ENCODE measurements at places on chromosomes 12 and 14. TPM values are rescaled to one million over a fixed set of nuclear protein-coding genes. Genes with fewer than 3 reads are reported as not detected.
A peak's percentile ranks its signal among the peaks of the same experiment; 100 is the strongest.

DNA sequence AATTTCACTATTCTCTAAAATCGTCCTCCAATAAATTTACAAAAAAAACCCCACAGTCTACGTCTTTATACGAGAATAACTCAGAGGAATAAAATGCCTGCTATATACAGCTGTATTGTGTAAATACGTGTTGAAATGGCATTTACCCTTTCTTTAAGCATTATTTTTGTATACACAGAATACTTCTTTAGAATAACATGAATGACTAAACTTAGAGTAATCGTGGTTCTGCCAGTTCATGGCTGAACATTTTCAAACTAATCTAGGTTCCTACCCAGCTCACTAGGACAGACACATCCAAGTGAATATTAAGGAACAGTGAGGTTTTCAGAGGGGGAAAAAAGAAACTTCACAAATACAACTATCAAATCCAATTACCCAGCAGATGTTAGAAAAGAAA is 24.6 kb downstream of the DICER1 start:
- DNase-seq = no peak
- peaks cover 43% of the 10 kb centered on the region for H3K36me3 ChIP-seq
- H3K4me3 ChIP-seq = no peak overlapping the region
- H3K27me3 ChIP-seq = no peaks in the 10 kb centered on the region
- H3K27ac ChIP-seq = no peak overlapping the region

- no peak overlapping the region for H3K4me3 ChIP-seq
- no peaks in the 10 kb centered on the region for H3K27me3 ChIP-seq
- H3K36me3 ChIP-seq = peaks cover 4% of the 10 kb centered on the region
- H3K27ac ChIP-seq = no peak overlapping the region
- peak; percentile 86 for DNase-seq
Observed at GRCh38 chr14:77053046-77053841, 24.7 kb upstream of the IRF2BPL start.

GRCh38 chr12:105931762-105932570 is 206.8 kb downstream of the NUAK1 start:
- no peaks in the 10 kb centered on the region for H3K4me1 ChIP-seq
- DNase-seq = no peak
- H3K4me3 ChIP-seq = no peak overlapping the region

GRCh38 chr12:2756756-2757155 is 38.0 kb upstream of the FKBP4 start:
- peaks cover 24% of the 10 kb centered on the region for H3K27me3 ChIP-seq
- no peaks in the 10 kb centered on the region for H3K4me1 ChIP-seq
- H3K27ac ChIP-seq = no peak overlapping the region
- no peak for DNase-seq
- no peak overlapping the region for H3K4me3 ChIP-seq
- H3K36me3 ChIP-seq = no peaks in the 10 kb centered on the region

- no peak for DNase-seq
- H3K4me1 ChIP-seq = peaks cover 42% of the 10 kb centered on the region
- no peak overlapping the region for H3K27ac ChIP-seq
Observed at GRCh38 chr12:68375756-68376695, 43.9 kb upstream of the MDM1 start.

GRCh38 chr12:49347311-49348193 is 864 bp downstream of the DNAJC22 start:
- H3K4me1 ChIP-seq = peaks cover 41% of the 10 kb centered on the region
- no peak overlapping the region for H3K27ac ChIP-seq
- H3K36me3 ChIP-seq = no peaks in the 10 kb centered on the region
- peaks cover 58% of the 10 kb centered on the region for H3K27me3 ChIP-seq

DNA sequence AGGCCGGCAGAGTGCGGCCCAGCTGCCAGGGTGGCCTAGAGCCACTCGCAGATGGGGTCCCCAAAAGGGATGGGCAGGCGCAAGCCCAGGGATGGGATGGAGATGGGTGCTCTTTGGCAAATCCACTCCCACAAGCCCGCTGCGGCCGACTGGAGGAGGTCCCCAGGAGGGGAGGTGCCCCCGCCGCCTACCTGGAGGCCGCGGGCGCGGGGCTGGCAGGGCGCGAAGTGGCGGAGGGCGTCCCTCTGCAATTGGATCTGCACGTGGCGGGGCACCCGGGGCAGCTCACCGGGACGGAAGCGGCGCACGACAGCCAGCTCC is 730 bp downstream of the PPP1R3E start:
- peak overlapping the region; percentile 92 for H3K27ac ChIP-seq
- peak overlapping the region; percentile 90 for H3K4me3 ChIP-seq
- H3K4me1 ChIP-seq = peaks cover 12% of the 10 kb centered on the region
- no peak for DNase-seq

- peaks cover 17% of the 10 kb centered on the region for H3K27me3 ChIP-seq
- no peaks in the 10 kb centered on the region for H3K4me1 ChIP-seq
- H3K4me3 ChIP-seq = no peak overlapping the region
- H3K27ac ChIP-seq = no peak overlapping the region
- no peaks in the 10 kb centered on the region for H3K36me3 ChIP-seq
Observed at GRCh38 chr12:28974883-28975282, 174.2 kb upstream of the FAR2 start.

GRCh38 chr12:40000884-40001283 is 105.0 kb downstream of the SLC2A13 start:
- H3K36me3 ChIP-seq = peaks cover 22% of the 10 kb centered on the region
- no peak overlapping the region for H3K4me3 ChIP-seq
- no peaks in the 10 kb centered on the region for H3K4me1 ChIP-seq
- no peaks in the 10 kb centered on the region for H3K27me3 ChIP-seq
- H3K27ac ChIP-seq = no peak overlapping the region

- no peak overlapping the region for H3K27ac ChIP-seq
- H3K36me3 ChIP-seq = peaks cover 25% of the 10 kb centered on the region
- H3K27me3 ChIP-seq = no peaks in the 10 kb centered on the region
- peaks cover 7% of the 10 kb centered on the region for H3K4me1 ChIP-seq
Observed at GRCh38 chr12:108801736-108802100, 55.7 kb downstream of the SSH1 start.

DNA sequence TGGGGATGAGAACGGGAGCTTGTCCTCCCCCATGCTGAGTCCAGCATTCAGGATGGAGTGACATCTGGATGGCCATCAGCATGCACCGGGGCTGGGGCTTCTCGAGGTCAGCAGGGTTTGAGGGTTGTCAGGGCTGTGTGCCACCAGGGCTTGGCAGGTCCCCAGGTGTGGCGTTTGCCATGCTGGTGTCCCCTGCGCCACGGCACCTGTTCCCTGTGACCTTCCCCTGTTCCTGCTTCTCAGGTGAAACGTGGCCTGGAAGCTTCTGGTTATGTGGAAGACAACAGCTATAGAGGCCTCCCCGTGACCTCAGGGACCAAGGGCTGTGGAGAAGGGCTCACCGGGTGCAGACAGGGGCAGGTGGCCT is 152.4 kb downstream of the KIF26A start:
- DNase-seq = no peak
- no peaks in the 10 kb centered on the region for H3K36me3 ChIP-seq
- no peaks in the 10 kb centered on the region for H3K4me1 ChIP-seq
- no peak overlapping the region for H3K4me3 ChIP-seq
- no peaks in the 10 kb centered on the region for H3K27me3 ChIP-seq
- no peak overlapping the region for H3K27ac ChIP-seq

GRCh38 chr12:46941981-46942380 is 116.2 kb upstream of the SLC38A4 start:
- peaks cover 3% of the 10 kb centered on the region for H3K27me3 ChIP-seq
- no peaks in the 10 kb centered on the region for H3K4me1 ChIP-seq
- no peak overlapping the region for H3K27ac ChIP-seq
- no peak for DNase-seq
- H3K36me3 ChIP-seq = no peaks in the 10 kb centered on the region

DNA sequence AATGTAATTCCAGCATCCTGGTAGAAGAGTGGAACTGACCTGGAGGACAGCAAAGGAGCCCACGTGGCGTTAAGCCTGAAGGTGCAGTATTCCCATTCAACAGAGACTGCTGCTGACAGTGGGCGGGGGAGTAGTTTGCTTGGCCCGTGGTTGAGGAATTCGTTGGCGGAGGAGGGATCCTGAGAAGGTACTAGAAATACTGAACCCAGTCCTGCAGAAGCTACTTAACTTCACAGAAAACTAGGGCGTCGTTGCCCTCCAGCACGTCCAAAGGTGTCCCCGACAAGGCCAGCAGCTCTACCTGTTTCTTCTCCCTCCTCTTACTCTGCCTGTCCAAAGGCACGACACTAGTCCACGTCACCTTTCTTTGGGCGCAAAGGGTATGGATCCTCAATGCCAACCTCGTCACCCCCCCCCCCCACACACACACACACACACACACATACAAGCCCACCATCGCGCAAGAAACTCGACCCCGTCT is 303 bp downstream of the PUS7L start:
- peak; percentile 42 for DNase-seq
- H3K36me3 ChIP-seq = peaks cover 39% of the 10 kb centered on the region
- H3K4me1 ChIP-seq = peaks cover 59% of the 10 kb centered on the region
- H3K27me3 ChIP-seq = no peaks in the 10 kb centered on the region

GRCh38 chr14:22512106-22512814 is 76.8 kb downstream of the DAD1 start:
- peak overlapping the region; percentile 84 for H3K4me3 ChIP-seq
- H3K27me3 ChIP-seq = no peaks in the 10 kb centered on the region
- peaks cover 94% of the 10 kb centered on the region for H3K36me3 ChIP-seq
- DNase-seq = peak; percentile 5

GRCh38 chr12:116302166-116303058 is 24.9 kb upstream of the MED13L start:
- DNase-seq = no peak
- H3K27ac ChIP-seq = no peak overlapping the region
- H3K4me1 ChIP-seq = no peaks in the 10 kb centered on the region
- H3K4me3 ChIP-seq = no peak overlapping the region

- peak overlapping the region; percentile 33 for H3K27ac ChIP-seq
- H3K4me3 ChIP-seq = no peak overlapping the region
- H3K4me1 ChIP-seq = peaks cover 32% of the 10 kb centered on the region
- H3K36me3 ChIP-seq = no peaks in the 10 kb centered on the region
- DNase-seq = no peak
Observed at GRCh38 chr14:69606258-69607184, 4.9 kb upstream of the SUSD6 start.

GRCh38 chr12:45880533-45880932 is 109.8 kb downstream of the SCAF11 start:
- no peak for DNase-seq
- peaks cover 27% of the 10 kb centered on the region for H3K4me1 ChIP-seq
- no peaks in the 10 kb centered on the region for H3K27me3 ChIP-seq
- no peak overlapping the region for H3K27ac ChIP-seq
- no peak overlapping the region for H3K4me3 ChIP-seq

DNA sequence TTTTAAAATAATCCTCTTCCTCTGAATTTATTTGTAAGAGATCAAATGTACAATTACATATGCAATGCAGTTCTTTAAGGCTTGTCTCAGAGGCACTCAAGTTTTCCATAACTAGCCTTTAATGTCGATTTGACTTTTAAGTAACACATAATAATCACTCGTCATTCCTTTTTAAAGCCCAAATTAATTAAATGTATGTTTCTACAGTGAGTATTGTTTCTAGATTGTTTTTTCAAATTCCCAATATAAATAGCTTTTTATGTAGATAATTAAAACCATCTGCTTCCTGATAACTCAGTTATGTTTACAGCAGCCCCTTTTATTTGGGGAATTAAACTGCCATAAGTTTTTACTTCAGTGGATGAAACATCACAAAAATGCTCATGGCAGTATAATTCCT is 185.1 kb downstream of the ETNK1 start:
- DNase-seq = no peak
- no peaks in the 10 kb centered on the region for H3K36me3 ChIP-seq
- H3K4me3 ChIP-seq = no peak overlapping the region
- no peak overlapping the region for H3K27ac ChIP-seq

DNA sequence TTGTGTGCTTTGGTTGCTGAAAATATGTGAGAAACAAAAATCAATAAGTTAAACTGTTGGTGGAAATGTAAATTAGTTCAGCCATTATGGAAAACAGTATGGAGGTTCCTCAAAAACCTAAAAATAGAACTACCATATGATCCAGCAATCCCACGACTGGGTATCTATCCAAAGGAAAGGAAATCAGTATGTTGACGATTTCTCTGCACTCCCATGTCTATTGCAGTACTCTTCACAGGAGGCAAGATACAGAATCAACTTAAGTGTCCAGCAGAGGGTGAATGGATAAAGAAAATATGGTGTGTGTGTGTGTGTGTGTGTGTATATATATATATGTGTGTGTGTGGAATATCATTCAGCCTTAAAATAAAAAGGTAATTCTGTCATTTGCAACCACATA is 159.5 kb downstream of the PTPRO start:
- no peak overlapping the region for H3K4me3 ChIP-seq
- H3K27ac ChIP-seq = no peak overlapping the region
- H3K27me3 ChIP-seq = peaks cover 12% of the 10 kb centered on the region
- DNase-seq = no peak
- no peaks in the 10 kb centered on the region for H3K36me3 ChIP-seq

GRCh38 chr12:92020983-92021665 is 124.5 kb downstream of the BTG1 start:
- DNase-seq = no peak
- H3K27ac ChIP-seq = no peak overlapping the region
- peaks cover 11% of the 10 kb centered on the region for H3K36me3 ChIP-seq
- peak overlapping the region; percentile 13 for H3K4me3 ChIP-seq

- DNase-seq = no peak
- H3K27me3 ChIP-seq = no peaks in the 10 kb centered on the region
- H3K27ac ChIP-seq = no peak overlapping the region
- peaks cover 47% of the 10 kb centered on the region for H3K4me1 ChIP-seq
- no peaks in the 10 kb centered on the region for H3K36me3 ChIP-seq
Observed at GRCh38 chr12:67593461-67594330, 54.8 kb upstream of the DYRK2 start.

- no peak overlapping the region for H3K4me3 ChIP-seq
- DNase-seq = no peak
- H3K4me1 ChIP-seq = peaks cover 8% of the 10 kb centered on the region
- no peaks in the 10 kb centered on the region for H3K27me3 ChIP-seq
- no peaks in the 10 kb centered on the region for H3K36me3 ChIP-seq
- no peak overlapping the region for H3K27ac ChIP-seq
Observed at GRCh38 chr12:113418213-113418879, 3.8 kb upstream of the SDSL start.

DNA sequence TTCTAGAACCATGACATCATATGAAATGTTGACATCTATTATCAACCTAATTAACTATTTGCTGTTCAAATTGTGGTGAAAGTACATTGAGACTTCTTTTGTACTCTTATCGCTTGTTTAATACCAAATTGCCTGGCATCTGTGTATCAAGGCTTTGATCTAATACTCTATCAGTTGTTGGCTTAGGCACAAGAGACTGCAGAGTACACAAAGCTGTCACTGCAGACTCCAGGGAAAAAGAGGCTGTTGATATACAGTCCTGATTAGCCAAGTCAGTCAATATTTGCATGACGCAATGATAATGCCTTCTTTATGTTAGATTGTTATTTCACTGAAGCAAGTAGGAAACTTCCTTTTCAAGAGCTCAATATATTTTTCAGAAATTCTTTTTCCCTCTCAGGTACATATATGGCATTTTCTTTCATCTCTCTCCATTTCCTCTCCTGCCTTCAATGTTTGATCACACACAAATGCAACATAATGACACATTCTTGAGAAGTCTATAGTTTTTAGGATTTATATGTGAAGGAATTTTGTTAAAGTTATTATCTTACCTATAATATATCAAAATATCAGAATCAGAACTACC is 32.3 kb upstream of the PTCSC3 start:
- no peak overlapping the region for H3K4me3 ChIP-seq
- no peak for DNase-seq

DENND5B gene
- total RNA-seq = 0.29 TPM

ST8SIA1 gene
- 1.7 TPM for total RNA-seq

EDDM3A gene
- total RNA-seq = not detected

SERPINA3 gene
- not detected for total RNA-seq

P2RX2 gene
- total RNA-seq = not detected

SIX1 gene
- not detected for total RNA-seq

COQ5 gene
- total RNA-seq = 29.5 TPM

RIN3 gene
- total RNA-seq = 16.0 TPM

NPAS3 gene
- not detected for total RNA-seq

GLIPR1L1 gene
- not detected for total RNA-seq

INHBE gene
- total RNA-seq = 1.0 TPM

Measured in activated naive CD4-positive, alpha-beta T cell treated with anti-CD3 and anti-CD28 coated beads for 36 hours (primary cell).